ENCODE measurements at places on chromosomes 7 and 10.
A peak's percentile ranks its signal among the peaks of the same experiment; 100 is the strongest.

GRCh38 chr7:81175275-81175940 lies 256.6 kb upstream of the SEMA3C start:
- DNase-seq, result no peak

DNA sequence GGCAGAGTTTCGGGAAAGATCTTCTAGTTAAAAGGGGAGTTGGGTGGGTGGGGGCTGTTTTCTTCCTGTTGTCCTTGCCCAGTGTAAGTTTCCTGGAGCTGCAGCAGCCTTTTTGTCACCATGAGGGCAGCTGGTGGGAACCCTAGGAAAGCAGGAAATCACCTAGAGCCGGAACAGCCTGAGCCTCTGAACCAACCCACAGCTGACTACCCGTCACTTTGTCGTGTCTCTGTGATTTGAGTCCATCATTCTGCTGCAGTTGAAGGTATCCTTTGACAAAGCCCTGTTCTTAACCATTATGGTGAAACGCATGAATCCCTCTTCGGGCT lies 1.2 kb upstream of the C10orf143 start:
- no peak for DNase-seq

DNA sequence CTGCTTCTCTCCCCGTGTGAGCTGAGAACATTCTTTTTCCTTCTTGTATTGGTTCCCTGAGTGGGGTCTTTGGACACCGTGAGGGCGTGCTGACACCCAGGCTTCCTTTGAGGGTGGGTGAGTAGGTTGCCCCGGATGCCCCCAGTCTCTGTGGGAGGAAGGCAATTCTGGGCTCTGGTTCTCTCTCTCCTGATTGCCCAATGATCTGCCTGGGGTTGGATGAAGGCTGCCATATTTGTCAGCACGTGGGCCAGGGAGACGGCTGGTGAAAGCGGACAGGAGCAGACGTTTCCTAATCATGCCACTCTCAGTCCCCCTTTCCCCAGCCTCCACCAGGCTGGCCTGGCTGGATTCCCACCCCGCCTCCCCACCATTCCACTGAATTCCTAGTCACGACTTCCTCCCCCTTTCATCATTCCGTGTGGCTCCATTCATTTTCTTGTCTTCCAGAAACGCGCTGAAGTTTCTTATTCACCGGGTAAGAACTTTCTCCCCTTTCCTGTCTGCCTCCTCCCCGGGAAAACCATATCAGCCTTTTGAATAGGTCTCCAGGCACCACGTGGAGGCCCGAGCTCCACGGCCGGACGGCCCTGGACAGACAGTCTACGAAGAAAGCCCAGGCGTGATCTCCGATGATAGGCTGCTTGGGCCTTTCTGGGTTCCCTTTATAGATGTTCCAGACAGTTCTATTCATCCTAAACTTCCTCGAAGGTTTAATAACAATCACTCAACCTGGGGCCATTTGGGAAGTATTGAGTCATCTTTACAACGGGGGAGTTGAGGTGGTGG lies 98.7 kb upstream of the NPTX2 start:
- no peak for DNase-seq

- peak; percentile 5 for DNase-seq
Measured at GRCh38 chr7:128697302-128697905, 25.3 kb downstream of the GARIN1A start.

- no peak for DNase-seq
Measured at GRCh38 chr10:125626671-125627070, 56.3 kb downstream of the TEX36 start.

DNA sequence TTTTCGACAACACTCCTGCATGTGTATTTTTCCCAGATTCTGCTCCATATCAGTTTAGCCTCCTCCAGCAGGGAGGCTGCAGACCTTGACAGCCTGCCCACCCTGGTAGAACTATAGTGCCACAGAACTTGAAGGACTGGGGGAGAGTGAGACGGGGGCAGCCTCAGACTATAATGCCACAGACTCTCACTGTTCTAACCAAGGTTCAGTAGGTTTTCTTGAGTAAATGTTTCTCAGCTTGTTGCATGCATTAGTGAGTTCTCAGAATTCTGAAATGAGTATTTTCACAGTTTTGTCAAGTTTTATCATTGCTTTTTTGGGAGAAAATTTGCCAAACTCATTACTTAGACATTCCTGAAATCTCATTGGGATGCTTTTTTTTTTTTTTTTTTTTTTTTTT lies 95.9 kb downstream of the ZNRF2 start:
- DNase-seq, result no peak

- DNase-seq, result no peak
Measured at GRCh38 chr10:95297402-95297801, 6.6 kb upstream of the PDLIM1 start.

DNA sequence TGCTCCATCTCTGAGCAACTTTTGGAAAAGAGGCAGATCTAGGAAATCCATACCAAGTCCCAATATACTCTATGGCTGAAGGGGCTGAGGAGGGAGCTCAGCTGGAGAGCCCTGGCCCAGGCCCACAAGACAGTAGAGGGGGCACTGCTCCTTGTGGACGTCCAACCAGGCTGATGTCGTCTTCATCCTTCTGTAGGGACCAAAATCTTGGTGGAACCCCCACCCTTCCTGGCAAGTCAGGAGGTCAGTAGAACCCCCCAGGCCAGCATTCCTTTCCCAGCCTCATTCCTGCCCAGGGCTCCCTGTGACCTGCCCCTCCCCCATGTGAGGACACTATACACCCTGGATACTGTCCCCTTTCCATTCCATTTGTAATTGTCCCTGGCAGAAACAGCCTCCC lies 152.0 kb downstream of the PLXNA4 start:
- no peak for DNase-seq

GRCh38 chr10:114626841-114627240 lies 31.2 kb downstream of the ABLIM1 start:
- DNase-seq, result no peak

DNA sequence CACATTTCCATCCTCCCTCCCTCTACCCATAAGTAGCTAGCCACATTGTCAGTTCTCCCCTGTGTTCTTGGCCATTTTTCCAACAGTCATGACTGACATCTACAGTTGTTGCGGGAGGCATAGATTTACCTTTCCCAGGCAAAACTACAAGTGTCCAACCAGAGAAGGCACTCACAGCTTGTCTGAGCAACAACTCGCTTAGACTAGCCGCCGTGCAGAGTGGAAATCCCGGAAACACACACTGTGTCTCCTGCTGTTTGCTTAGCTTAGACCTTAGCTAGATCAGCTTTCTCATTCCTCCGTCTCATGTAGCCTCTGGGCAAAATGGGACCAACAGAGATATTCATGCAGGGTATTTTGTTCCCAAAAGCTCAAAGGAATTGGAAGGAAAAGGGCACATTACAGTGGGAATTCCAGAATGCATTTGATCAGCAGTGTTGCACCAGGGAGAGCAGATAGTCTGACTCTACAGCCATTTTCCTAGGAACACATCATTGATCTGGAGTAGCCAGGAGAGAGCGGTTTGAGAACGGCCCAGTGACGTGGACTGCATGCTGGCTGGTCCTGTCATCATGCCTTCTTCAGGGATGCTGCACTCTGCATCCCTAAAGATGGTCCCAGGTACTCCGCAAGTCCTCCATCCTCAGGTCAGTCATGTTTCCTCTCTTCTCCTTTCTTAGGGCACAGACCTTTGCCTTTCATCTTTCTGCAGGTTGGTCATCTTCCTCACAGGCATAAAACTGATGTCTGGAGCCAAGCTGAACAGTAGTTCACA lies 89.4 kb downstream of the C10orf90 start:
- no peak for DNase-seq

DNA sequence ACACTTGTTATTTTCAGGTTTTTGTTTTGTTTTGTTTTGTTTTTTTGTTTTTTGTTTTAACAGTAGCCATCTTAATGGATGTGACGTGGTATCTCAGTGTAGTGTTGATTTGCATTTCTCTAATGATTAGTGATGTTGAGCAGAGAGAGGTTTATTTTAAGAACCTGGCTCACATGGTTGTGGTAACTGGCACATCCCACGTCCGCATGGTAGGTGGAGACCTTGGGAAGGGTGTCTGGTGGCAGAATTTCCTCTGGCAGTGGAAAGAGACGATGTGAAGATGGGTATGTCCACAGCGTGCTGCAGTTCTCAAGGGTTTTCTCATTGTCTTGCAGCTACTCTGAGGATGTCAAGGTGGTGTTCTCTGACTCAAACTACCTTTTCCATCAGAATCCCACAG lies 252.2 kb downstream of the GALNT17 start:
- no peak for DNase-seq

- DNase-seq, result no peak
Measured at GRCh38 chr10:69647126-69647525, 17.1 kb downstream of the FAM241B start.

DNA sequence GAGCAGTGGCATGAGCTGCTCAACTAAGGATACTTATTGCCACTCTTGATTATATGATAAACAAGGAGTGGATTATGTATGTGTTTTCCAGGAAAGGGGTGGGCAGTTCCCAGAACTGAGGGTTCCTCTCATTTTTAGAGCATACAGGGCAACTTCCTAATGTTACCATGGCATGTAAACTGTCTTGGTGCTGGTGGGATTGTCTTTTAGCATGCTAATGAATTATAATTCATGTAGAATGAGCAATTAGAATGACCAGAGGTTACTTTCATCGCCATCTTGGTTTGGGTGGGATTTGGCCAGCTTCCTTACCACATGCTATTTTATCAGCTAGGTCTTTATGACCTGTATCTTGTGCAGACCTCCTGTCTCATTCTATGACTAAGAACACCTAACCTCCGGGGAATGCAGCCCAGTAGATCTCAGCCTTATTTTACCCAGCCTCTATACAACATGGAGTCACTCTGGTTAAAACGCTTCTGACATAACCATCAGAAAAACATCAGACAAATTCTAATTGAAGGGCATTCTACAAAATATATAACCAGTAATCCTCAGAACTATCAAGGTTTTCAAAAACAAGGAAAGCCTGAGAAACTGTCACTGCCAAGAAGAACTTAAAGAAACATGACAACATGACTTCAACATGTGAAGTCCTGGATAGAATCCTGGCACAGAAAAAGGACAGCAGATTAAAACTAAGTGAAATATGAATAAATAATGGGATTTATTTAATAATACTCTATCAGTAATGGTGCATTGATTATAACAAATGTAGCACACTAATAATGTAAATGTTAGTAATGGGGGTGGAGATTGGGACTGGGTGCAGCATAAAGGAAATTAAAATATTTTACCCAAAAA lies 365.0 kb downstream of the SEMA3D start:
- DNase-seq, result no peak

- DNase-seq, result no peak
Measured at GRCh38 chr10:102775201-102775934, 31.6 kb downstream of the WBP1L start.

- no peak for DNase-seq
Measured at GRCh38 chr7:3246127-3246526, 54.9 kb upstream of the SDK1 start.

DNA sequence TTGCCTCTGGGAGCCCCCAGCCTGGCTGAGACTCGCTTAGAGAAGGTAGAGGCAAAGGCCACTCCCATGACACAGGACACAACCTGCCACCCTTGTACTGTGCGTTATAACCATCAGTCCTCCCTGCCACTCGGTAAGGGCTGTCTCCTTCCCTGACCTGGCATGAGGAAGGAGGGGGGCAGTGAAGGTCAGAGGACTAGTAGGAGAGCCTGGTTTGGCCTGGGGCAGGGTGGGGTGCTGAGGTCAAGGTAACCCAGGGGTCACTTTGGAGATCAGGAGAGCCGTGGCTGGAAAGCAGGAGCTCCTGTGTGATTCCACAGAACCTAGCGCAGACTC lies 6.9 kb upstream of the TNRC18 start:
- DNase-seq, result no peak

DNA sequence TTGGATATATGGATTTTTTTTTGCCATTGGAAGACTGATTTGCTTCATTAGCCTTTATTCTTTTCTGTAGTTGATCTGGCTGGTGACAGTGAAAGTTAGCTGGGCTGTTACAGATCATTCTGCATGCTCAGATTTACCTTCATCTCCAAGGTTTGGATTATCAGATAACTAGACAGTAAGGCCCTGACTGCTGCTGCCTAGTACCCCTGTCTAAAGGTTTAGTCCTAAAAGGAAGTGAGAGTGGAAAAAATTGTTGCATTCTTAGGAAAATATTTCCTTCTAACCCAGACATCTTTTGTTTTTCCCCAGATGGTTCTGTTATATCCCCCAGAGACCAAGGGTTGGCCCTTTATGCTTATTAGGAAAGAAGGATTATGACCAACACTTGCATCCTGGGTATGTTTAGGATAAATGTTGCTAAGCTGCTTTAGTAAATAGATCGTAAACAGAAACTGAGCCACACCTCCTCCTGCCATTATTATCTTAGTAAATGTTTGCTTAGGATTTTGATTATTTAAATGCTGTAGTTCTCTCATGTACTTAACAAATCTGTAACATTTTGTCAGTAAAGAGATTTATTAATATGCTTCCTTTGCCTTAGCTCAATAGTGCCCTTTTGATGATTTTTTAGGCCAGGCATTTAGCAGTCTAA lies 44.4 kb downstream of the MCU start:
- no peak for DNase-seq

GRCh38 chr7:132009778-132010177 lies 453.4 kb upstream of the PODXL start:
- no peak for DNase-seq

- DNase-seq, result no peak
Measured at GRCh38 chr10:64206409-64206808, 685.2 kb downstream of the REEP3 start.

DNA sequence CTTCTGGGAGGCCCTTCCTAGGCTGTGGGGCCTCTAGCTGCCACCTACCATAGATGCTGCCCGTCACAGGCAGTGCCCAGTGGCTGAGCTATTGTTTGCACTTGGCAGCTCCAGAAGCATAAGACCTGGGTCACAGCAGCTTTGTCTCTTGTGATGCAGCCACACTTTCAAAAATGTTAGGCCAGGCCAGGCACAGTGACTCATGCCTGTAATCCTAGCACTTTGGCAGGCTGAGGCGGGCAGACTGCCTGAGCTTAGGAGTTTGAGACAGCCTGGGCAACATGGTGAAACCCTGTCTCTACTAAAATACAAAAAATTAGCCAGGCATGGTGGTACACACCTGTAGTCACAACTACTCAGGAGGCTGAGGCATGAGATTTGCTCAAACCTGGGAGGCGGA lies 9.5 kb upstream of the KAZALD1 start:
- no peak for DNase-seq

DNA sequence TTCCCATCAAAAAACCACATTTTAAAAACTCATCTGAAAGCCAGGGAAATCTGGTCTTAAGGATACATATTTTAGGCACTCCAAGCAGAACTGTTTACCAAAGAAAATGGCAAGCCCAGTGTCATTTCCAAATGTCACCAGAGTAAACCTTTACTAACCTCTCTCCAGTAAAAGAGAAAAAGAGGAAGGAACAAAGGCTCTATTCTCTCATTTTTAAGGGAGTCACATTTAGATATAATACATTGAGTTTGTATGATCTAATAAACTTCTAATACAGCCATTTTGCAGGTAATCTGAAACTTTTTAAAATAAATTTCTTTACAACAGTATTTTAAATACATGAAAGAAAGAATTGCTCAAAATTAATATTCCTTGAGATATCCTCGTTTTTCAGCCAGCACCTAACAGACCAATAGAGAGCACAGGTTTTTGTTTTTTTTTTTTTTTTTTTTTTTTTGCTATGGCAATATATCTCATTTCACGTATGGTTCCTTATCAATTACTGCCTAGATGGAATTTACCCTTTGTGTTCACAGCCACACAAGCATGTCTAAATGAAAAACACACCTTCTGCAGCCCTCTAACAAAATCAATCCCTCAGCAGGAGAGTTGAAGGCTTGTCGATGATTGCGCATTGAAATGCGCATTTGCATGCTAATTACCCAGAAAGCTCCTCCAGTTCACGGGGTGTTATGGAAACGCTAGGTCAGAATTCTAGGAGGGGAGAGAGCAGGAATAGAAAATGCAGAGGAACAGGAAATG lies 39.8 kb upstream of the MSRB2 start:
- no peak for DNase-seq

Data from CD8-positive, alpha-beta T cell (primary cell).